ENCODE measurements at places on chromosomes 1 and 21.

DNA sequence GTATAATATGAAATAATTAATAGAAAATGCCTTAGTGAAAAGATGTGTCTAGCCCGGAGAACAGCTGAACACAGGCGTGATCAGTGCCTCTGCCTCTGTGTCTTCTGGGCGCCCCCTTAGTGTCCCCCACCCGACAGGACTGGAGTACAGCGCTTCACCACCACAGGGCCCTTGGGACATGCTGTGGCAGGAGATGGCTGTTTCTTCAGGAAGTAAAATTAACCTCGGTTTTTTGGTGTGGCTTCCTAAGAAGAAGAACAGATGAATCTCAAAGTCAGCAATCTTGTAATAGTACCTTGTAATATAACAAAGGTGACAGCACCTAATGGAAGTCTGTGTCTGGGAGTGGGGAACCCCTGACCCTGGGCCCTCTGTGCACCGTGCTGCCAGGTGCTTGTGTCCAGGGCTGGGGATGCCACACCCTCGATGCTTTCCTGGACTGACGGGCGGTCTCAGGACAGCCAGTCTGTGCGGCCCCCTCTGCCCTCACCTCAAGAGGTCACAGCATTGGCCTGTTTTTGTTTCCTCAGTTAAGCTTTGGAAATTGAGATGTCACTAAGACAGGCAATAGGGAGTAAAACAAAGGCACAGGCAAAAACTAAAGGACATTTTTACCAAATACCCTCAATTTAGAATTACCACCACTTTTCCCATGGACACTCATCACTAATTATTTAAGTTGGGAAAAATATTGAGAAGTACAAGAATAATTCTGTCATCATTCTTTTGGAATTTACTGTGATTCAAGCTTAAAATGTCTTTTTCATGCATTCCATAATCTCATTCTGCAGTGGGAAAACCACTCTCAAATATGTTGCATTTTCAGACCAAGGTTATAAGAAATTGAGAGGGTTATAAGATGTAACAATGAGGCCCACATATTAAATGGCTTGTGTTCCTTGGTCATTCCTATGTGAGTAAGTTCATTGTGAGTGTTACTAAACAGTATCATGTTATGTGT, 79.3 kb downstream of the ADARB1 start:
- no peak for DNase-seq

- no peak for DNase-seq
Measured at GRCh38 chr1:157519451-157519850, 32.9 kb downstream of the FCRL5 start.

GRCh38 chr21:18204931-18205330, 39.7 kb upstream of the CHODL start:
- no peak for DNase-seq

DNA sequence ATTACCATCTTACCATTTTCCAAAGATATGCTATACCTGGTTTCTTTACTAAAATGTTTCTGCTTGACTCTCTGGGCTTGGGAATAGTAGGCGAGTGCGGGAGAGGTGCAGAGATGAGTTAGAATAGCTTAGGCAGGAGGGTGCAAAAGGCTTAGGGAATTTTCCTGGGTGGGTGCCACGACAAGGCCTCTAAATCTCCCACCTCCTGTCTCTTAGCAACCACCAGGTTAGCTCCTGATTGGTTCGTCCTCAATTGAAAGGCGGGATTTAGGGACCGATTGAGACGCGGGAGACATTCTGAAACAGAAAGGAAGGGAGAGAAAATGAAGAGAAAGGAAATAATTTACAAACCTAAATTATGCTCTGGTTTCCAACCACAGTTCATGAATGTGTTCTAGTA, 3.1 kb downstream of the ACKR1 start:
- no peak for DNase-seq

- DNase-seq, result no peak
Measured at GRCh38 chr1:117964290-117965038, 34.9 kb downstream of the WDR3 start.

GRCh38 chr21:45709696-45710268, 66.3 kb downstream of the PCBP3 start:
- DNase-seq, result no peak

GRCh38 chr1:65820983-65821382, 28.3 kb downstream of the PDE4B start:
- no peak for DNase-seq

- no peak for DNase-seq
Measured at GRCh38 chr1:151518936-151519335, 7.7 kb downstream of the CGN start.

DNA sequence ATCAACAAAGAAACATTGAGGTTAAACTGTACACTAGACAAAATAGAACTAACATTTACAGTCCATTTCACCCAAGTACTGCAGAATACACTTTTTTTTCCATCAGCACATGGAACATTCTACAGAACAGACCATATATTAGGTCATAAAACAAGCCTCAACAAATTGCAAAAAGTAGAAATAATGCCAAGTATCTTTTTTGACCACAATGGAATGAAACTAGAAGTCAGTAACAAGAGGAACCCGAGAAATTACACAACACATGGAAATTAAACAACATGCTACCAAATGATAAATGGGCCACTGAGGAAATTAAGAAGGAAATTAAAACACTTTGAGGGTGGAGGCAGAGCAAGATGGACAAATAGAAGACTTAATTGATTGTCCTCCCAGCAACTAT, 8.4 kb upstream of the C1orf185 start:
- no peak for DNase-seq

DNA sequence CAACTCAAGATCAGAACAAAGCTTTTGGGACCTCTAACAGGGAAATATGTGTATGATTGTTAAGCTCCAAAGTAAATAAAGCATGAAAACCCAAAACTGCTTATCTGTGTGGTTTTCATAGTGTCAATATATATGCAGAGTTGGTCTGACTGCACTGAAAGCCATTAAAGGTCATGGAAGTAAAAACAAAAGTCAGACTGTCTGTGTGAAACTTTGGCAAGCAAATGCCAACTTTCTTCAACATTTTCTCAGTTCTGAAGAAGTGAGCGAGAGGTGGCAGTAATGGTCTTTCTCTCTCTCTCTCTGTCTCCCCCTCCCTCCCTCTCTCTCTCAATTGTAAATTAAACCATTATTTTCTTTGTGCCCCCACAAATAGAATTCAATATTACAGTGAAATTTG, 100.1 kb upstream of the S1PR1 start:
- DNase-seq, result no peak

Data from HuH-7.5 (cell line).